Chondrocyte (in vitro differentiated cells): ENCODE measurements at places on chromosomes 16 and 17.

- no peak for DNase-seq
These were observed 97.7 kb downstream of the GSG1L start for GRCh38 chr16:27965801-27966200.

GRCh38 chr17:75765981-75766380 lies 989 bp upstream of the GALK1 start:
- DNase-seq: peak; percentile 59

DNA sequence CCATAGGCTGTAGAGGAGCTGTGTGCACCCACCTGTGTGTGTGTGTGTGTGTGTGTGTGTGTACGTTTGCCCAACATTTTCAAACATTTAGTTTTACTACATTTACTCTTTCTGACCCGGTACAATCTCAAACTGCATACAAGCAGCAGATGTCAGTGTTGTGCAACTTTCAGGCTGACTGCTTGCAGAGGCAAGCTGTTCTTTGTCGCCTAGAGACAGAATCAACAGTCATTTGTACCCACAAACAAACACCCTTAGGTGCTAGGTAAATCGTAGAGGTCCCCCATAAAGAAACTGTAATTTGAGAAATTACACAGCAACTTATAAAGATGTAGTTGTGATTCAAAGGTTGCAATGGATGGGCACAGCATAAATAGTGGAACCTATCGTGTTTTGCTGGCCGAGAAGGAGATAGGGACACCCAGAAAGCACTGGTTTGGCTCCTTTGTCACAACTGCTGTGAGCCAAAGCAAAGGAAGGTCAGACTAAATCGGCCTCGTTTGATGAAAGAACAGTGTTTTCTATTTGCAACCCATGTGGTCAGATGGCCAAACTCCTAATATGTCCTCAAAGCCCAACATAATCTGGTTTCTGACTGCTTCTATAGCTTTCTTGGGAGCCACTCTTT lies 478.4 kb downstream of the TOX3 start:
- no peak for DNase-seq

- DNase-seq: no peak
These were observed 5.6 kb upstream of the ANKS4B start for GRCh38 chr16:21227866-21228265.

DNA sequence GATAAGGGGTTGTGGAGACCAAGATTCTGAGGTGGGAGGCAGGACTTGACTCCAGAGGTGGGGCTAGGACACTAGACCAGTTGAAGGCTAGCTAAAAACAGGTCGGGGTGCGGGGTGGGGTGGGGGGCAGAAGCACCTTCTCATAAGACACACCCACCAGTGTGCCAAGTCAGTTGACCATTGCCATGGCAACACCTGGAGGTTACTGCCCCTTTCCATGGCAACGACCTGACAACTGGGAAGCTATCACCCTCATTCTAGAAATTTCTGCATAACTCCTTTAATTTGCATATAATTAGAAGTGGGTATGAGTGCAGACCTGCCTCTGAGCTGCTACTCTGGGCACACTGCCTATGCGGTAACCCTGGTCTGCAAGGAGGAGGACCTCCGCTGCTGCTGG lies 53.9 kb upstream of the ALOX12 start:
- no peak for DNase-seq

DNA sequence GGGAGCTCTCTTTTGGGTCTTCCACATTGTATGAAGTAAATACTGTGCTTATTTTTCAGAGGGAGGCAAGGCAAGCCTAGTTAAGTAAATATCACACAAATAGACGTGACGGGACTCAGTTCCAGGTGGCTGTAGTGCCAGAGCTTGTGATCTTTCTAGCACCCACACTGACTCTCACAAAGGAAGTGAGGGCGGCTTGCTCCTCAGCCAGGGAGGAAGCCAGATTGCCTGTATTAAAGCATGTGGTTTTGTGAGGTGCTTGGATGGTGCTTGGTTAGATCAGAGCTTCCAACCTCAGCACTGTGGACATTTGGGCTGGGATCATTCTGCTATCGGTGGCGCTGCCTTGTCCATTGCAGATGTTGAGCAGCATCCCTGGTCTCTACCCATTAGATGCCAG lies 80.1 kb downstream of the VAT1L start:
- DNase-seq: no peak

- DNase-seq: no peak
These were observed 197.6 kb downstream of the MSI2 start for GRCh38 chr17:57453841-57454425.

DNA sequence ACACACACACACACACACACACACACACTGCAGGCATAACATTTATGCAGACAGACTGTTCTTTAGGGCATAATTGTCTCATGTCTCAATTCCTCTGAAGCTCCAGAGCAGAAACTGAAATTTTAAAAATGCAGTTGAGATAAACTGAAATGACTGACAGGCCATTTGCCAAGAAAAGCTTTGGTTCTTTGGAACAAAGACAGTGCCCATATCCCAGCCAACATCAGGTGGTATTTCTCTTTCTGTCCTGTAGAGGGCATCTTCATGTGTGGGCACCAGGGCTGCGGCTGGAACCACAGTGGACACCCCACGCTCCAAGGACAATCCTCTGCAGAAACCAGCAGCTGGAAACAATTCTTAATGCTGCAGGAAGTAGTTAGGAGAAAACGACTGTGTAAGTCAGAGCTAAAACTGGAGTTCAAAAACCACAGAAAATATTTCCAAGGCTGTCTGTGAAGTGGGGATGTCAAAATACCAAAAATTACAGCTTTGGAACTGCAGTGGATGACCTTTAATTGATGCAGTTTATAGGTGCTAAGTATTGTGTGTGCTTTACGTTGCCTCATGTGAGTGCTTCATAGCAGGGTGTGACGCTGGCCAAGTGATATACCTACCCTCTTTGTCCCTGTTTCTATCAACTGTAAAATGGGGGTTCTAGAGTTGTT lies 10.6 kb upstream of the MEFV start:
- DNase-seq: no peak

- DNase-seq: peak; percentile 68
These were observed 81.8 kb upstream of the TOB1 start for GRCh38 chr17:50947782-50948543.
